NCI-H2107 (cell line): ENCODE measurements at places on chromosomes 7 and 10.

- no peak for DNase-seq
These were observed 1.2 kb downstream of the SUFU start for GRCh38 chr10:102504976-102505300.

DNA sequence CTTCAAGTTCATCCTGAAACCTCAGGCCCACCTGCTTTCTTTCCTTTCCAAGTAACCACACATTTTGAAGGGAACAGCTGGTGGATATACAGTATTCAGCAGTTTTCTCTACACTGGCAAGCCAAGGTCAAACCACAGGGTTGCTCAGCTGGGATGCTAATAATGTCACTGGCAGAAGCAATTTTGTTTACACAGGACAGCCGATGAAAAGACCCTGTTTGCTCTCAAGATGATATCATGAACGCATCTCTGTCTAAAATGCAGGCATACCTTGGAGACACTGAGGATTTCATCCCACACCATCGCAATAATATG is 186.2 kb downstream of the USP6NL start:
- no peak for DNase-seq

DNA sequence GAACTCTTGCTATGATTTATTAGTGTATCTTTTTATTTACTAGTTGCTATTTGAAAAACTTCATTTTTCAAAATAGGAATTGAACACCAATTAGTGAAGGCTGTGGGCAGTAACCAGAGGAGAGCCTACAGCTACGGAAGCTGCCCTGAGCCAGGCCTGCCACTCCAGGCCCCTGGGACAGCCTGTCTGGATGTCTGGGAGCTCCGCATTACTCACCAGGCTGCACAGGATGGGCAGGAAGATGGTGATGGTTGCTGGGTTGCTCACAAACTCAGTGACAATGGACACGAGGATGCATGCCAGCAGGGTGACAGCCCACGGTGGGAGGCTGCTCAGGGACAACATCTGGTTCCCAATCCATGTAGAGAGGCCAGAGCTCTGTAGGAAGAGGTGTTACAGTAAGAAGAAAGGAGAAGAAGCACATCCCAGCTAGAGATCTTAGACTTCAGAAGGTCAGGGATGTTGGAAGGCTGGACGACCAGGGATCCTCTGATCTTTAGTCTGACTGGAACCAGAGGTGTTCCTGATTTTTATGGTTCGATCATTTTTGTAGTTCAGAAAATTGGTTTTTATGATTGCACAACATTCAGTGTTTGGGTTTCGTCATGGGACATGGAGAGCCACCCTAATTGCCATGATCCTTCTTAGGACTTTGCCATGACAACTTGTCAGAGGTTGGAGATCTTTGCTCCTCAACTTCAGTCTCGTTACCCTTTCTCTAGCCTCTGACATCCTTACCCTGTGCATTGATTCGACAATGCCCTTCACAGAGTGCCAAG is 23.2 kb downstream of the STMP1 start:
- DNase-seq: no peak

DNA sequence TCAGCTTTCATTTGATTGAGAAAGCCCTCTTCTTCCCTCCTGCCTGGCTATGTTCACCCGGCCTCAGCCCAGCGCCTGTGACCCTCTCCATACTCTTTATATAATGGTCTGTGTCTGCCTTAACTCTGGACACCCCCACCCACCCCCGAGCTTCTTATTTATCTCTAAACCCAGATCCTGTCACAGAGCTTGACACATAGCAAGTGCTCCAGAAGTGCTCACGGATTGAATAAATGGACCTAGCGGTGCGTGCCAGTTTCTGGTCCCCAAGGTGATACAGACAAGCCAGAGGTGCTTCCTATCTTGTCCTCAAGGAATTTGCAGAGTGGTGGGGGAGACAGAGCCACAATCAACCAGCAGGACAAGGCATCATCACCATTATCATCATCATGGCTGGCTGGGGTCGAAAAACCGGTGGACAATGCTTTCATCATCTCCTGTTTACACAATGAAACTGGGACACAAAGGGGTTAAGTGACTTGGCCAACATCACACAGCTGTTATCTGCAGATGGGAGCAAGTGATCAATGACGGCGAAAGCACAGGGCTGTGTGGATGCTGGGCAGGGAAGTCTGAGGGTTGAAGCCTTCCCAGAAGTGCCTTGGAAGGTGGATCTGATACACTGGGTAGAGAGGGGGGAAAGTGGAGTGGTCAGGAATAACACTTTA is 2.2 kb upstream of the LOXL4 start:
- DNase-seq: no peak

- no peak for DNase-seq
These were observed 39.2 kb upstream of the OTUD1 start for GRCh38 chr10:23399701-23400144.

- DNase-seq: no peak
These were observed 256.6 kb downstream of the RPS24 start for GRCh38 chr10:78290131-78290750.

GRCh38 chr7:40310258-40310657 is 175.5 kb downstream of the SUGCT start:
- no peak for DNase-seq

DNA sequence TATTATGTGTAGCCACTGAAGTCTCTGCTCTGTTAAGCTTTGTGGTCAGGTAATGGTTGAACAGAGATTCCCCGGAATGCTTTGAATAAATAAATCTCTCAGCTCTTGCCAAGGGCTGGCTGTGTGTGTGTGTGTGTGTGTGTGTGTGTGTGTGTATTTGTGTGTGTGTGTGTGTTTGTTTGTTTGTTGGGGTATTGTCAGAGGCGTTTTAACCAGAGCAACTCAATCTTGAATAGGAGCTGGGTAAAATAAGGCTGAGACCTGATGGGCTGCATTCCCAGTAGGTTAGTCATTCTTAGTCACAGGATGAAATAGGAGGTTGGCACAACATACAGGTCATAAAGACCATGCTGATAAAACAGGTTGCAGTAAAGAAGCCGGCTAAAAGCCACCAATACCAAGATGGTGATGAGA is 256.2 kb upstream of the CACNA2D1 start:
- no peak for DNase-seq
